ENCODE measurements at places on chromosomes 3 and 15.

GRCh38 chr3:5694266-5694665, 506.8 kb downstream of the EDEM1 start:
- DNase-seq: no peak

DNA sequence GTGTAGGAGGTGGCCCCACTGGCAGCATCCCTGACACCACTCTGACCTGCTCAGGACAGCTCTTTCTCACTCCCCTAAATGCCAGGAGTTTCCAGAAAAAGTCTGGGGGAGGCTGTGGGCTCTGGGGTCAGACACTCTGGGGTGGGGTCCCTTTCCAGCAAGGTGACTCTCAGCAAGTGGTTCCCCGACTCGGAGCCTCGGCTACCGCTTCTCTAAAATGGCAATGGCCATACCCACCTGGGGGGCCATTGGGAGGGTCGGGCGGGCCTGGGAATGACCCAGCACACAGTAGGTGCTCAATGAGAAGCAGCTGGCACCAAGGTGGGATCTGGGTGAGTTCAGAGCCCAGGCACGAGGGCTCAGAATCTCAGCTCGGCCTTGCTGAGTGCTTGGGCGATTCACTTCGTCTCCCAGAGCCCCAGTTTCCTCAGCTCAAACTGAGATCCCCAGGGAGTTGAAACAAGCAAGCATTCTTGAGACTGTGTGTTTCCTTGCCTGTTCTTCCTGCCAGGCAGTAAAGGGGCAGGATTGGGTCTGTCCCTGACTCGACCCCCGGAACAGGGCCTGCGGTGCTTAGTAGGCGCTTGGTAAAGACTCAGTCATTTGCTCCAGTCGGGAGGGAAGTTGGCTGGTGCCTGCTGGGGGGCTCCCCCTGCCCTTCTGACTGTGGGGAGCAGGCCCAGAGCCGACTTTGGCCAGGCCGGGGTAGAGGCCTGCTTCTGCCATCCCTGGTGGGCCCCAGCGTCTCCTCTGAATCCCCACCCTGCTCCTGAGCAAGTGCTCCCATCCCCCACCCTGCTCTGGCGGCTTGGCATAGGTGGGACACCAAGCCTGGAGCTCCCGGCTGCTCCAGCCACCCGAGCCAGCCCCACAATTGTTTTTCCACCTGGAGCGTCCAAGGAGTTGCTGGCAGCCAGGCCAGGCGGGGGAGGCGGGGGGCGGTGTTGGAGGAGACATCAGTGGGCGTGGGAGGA, 32.9 kb upstream of the FBLN2 start:
- no peak for DNase-seq

DNA sequence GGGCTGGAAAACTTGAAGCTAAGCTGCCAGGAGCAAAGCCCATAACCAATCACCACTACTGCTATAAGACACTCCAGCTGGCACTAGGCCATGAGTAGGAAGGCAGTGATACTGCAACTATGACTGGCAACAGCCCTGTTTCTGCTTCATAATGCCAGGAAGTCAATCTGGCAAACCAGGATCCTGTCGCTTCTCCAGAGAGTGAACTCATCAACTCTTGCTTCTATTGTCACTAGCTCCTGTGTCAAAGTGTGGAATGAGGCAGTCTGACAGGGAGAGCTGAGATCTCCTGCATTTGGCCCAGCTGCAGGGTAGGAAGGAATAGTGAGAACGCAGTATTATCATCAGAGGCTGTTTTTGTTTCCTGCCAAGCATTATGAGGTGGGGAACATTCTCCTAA, 105.3 kb downstream of the CTNNB1 start:
- peak; percentile 20 for DNase-seq

DNA sequence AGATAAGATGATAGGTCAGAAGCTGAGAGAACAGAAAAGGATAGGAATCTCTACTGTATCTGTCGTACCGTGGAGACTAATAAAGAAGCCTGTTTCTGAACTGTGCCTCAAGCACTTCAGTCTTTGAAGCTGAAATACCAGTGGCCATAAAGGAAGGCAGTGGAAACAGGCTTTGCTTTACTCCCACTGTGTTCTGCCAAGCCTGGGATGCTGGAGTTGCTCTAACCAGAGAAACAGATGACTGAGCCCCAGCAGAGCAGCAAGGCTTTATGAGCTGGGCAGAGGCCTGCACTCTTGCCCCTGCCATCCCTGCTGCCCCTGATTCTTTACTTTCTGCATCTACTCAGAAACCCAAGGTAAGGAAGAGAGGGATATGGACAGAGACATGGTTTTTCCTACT, 89.4 kb downstream of the PDE8A start:
- no peak for DNase-seq

- no peak for DNase-seq
Observed at GRCh38 chr3:11604139-11604892, 39.4 kb downstream of the VGLL4 start.

DNA sequence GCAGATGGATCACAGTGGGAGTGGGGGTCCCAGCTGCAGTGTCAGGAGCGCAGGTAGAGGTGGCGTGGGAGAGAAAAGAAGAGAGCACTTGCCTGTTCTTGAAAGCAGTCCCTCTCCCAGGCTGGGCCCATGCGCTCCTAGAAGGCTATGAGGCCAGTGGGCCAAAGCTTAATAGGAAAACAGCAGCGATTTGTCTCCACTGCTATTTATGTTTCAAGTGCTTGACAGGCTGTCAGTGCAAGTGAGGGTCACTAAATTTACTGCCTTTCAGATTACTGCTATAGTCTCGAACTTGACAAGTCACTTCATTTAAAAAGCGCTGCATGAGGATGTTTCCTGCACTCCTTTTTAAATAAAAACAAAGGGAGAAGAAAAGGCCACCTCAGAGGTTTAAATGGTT, 239.5 kb downstream of the GAP43 start:
- no peak for DNase-seq

- no peak for DNase-seq
Observed at GRCh38 chr15:31606194-31606669, 279.6 kb downstream of the KLF13 start.

All from RPMI7951 (cell line).